ENCODE measurements at places on chromosomes 16 and 17. TPM values are rescaled to one million over a fixed set of nuclear protein-coding genes. Genes with fewer than 3 reads are reported as not detected.

The TGFB1I1 gene
- 38.0 TPM for total RNA-seq

The SLC6A2 gene
- not detected for total RNA-seq

The MYADML2 gene
- not detected for total RNA-seq

The GNAO1 gene
- 0.61 TPM for total RNA-seq

The TPSAB1 gene
- total RNA-seq, result not detected

The TNRC6A gene
- total RNA-seq, result 28.9 TPM

The PRAC1 gene
- total RNA-seq, result not detected

The SRL gene
- 0.06 TPM for total RNA-seq

The PARN gene
- total RNA-seq, result 53.1 TPM

The PIK3R6 gene
- not detected for total RNA-seq

The NPIPA7 gene
- 5.4 TPM for total RNA-seq

The LDHD gene
- total RNA-seq, result 0.55 TPM

The CASKIN2 gene
- 12.7 TPM for total RNA-seq

The C16orf89 gene
- not detected for total RNA-seq

The HOXB1 gene
- total RNA-seq, result not detected

The BIRC5 gene
- total RNA-seq, result 104 TPM

The CIBAR2 gene
- total RNA-seq, result not detected

The FAM83G gene
- 33.9 TPM for total RNA-seq

The FADS6 gene
- total RNA-seq, result not detected

The MRPL27 gene
- total RNA-seq, result 153 TPM

The CRHR1 gene
- total RNA-seq, result 0.07 TPM

The TMEM208 gene
- total RNA-seq, result 103 TPM

The PRR35 gene
- total RNA-seq, result 0.12 TPM

The CCDC200 gene
- total RNA-seq, result not detected

The RNFT1 gene
- total RNA-seq, result 12.8 TPM

The MAP3K3 gene
- total RNA-seq, result 18.4 TPM

The ZNF423 gene
- total RNA-seq, result 0.29 TPM

The CLTC gene
- total RNA-seq, result 171 TPM

The PLA2G10 gene
- total RNA-seq, result 0.49 TPM

The MYO15B gene
- 51.2 TPM for total RNA-seq

The CCL4 gene
- not detected for total RNA-seq

The CCL18 gene
- total RNA-seq, result not detected

The HASPIN gene
- 11.9 TPM for total RNA-seq

The KCNG4 gene
- not detected for total RNA-seq

The COX6A2 gene
- not detected for total RNA-seq

The FBF1 gene
- total RNA-seq, result 9.4 TPM

The CSNK2A2 gene
- 54.0 TPM for total RNA-seq

The NEUROD2 gene
- total RNA-seq, result not detected

The TEX19 gene
- total RNA-seq, result 0.39 TPM
